ENCODE measurements at places on chromosomes 5 and 9.

DNA sequence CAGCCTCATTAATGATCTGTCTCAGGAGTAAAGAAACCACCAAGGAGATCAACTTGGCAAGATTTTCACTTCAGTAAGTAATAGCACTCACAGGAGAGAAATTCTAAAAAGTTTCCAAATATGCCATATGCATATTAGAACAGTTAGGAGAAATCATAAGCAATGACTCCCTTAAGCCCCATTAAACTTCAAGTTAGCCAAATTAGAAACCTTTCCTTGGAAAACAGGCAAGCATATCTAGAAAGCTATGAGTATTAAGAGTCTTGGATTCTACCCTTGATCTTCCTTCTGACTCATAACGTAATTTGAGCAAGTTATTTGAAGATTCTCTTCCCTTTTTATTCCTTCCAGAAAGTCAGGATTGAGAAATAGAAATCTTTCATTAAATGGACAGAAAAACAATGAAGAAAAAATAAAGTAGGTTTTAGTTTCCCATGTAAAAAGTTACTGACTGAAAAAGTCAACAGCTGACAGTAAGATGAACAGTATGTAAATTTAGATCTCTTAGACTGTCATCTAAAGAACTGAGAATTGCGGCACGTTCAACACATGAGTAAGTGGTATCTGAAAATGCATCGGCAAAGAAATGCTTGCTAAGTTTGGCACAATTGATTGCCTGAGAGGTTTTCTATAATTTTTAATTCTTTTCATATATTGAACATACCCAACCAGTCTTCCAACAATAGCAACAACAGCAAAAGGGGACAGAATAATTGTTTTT, 565.7 kb upstream of the FTMT start:
- DNase-seq = no peak

GRCh38 chr9:123662057-123662776, 267.7 kb downstream of the DENND1A start:
- no peak for DNase-seq

DNA sequence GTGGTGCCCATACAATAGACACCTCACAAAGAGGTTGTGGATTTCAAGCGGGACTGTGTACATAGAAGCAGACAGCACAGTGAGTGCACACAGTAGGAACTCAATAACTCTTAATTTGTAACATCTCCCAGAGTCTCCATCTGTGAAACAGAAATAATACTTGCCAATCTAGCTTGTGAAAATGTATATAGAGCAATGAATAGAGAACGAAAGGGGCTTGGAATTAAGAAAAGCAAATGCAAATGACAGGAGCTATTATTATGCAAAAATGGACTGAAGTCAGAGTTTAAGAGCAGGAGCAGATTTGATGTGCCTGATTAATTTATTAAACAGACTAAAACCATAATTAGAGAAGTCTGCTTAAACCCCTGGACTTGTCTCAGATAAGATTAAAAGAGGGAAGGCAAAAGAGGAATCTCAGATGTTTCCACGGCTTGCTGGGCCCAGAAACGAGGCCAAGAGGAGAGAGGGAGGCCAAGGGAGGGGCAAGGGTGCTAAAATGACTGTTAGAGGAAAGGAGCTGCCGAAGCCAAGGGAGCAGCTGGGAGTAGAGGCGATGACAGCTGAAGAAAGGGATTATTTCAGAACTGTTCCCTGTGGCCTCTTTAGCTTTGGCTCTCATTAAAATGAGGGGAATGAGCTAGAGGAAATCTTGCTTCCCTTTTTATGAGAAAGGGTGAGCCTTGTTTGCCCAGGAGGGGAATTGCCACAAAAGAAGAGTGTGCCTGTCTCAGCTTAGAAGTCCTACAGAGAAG, 72.1 kb downstream of the FEM1C start:
- no peak for DNase-seq

DNA sequence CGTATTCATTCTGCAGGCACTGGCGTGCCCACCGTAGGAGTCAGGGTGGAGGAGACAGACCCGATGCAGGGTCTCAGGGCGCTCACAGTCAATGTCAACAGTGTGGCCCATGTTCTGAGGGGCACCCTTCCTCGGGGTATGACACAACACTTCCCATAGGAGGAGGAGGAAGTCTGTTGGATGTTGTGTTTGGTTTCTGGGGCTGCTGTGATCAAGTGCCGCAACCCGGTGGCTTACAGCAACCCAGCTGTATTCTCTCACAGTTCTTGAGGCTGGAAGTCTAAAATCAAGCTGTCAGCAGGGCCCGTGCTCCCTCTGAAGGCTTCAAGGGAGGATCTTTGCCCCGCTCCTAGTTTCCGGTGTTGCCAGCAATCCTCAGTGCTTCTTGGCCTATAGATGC, 5.6 kb upstream of the HNRNPAB start:
- no peak for DNase-seq

GRCh38 chr9:32587901-32588300, 14.9 kb upstream of the NDUFB6 start:
- DNase-seq = no peak

DNA sequence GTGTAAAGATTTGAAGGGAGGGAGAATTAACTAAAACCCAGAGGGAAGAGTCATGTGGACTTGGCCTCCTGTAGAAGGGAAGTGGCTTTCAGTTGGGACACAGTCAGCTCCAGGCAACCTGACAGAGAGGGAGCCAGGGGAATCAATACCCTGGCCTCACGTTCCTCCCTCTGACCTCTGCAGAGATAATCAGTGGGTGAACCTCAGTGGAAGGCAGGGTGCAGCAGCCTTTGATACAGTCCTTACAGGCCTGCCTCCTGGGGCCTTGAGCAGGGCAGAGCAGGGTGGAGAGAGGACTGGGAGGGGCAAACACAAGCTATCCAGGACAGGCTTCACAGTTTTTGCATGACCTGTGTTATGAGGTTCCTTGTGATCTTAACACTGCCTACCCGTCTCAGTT, 61.9 kb upstream of the GPBP1 start:
- no peak for DNase-seq

All from dermis microvascular lymphatic vessel endothelial cell (primary cell).